NB4 (cell line): ENCODE measurements at places on chromosomes 2 and 18.

- DNase-seq = peak; percentile 10
Measured at GRCh38 chr2:159875083-159875482, 77.1 kb upstream of the CD302 start.

DNA sequence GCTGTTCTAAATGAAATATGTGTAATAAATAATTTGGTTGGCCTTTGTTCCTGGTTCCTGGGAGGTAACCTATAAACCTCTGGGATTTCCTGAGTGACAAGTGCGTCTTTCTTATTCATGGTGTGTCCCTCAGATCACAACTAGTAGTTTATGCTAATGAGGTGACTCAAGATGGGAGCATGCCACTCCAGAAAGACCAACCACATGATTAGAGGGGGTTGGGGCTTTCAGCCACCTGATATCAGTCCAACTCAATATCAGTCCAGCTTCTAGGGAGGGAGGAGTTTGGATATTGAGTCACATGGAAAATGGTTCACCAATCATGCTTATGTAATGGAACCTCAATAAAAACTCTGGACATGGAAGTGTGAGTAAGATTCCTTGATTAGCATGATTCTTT is 96.6 kb downstream of the QPCT start:
- no peak for DNase-seq

GRCh38 chr2:160252278-160252887 is 52.3 kb upstream of the ITGB6 start:
- peak; percentile 57 for DNase-seq

DNA sequence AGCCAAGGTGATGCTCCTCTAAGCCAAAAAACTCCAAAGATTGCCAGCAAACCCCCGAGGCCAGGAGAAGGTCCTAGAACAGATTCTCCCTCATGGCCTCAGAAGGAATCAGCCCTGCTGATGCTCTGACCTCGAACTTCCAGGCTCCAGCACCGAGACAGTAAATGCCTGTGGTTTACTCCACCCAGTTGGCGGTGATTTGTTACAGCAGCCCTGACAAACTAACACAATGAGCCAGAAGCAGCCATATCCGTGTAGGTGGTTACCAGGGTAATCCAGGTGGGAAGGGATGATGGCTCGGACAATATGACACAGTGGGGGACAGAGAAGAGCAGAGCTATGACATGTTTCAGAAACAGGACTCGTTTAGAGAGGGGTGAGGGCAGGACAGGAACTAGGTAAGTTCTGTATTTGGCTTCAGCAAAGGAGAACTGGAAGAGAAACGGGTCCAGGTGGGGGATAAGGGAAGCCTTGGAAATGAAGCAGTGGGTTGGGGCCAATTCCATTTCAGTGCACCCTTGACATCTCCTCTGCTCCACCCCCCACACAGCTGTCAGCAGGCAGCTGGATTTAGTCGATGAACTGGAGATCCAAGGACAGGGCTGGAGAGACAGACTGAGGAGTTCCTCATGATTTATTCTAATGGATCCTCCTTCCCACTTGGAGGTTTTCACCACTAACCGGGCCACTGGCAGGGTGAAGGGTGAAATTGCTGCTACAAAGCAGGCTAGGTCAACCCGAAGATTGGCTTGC is 179.7 kb upstream of the SH3BP4 start:
- no peak for DNase-seq

GRCh38 chr2:143629340-143629739 is 500.1 kb downstream of the ARHGAP15 start:
- peak; percentile 59 for DNase-seq

GRCh38 chr2:197212344-197213262 is 98.0 kb downstream of the ANKRD44 start:
- DNase-seq = peak; percentile 36

- no peak for DNase-seq
Measured at GRCh38 chr2:182915369-182916326, 49.2 kb upstream of the FRZB start.

- no peak for DNase-seq
Measured at GRCh38 chr2:96505231-96505889, at the start of gene NEURL3. Gene NEURL3 (minus strand): TSS chr2:96505357. CDS start chr2:96505286, 71 bp downstream.
